Pancreas (tissue), 10 donors: ENCODE measurements at places on chromosomes 2 and 18. TPM values are rescaled to one million over a fixed set of nuclear protein-coding genes. Genes with fewer than 3 reads are reported as not detected.

Gene HOXD13
- total RNA-seq = not detected

Gene CHRND
- total RNA-seq = 0.22 TPM

Gene SLC9A4
- 0.41 TPM for total RNA-seq

DNA sequence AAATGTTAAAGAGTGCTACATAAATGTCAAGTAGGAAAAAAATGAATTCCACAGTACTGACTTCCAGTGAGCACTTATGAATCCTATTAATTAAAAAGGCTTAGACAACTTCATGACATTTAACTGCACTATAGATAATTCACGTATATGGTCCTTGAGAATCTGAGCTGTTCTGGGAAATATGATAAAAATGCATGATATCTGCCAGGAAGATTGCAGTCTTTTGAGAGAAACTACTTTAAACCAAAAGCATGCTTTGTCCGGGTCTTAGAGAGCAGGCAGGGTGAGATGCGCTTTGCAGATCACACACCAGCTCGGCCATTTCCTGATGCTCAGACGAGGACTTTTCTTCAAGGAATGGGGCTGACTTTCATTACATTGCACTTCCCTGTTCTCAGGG is 42.6 kb downstream of the CMPK2 start:
- no peak for DNase-seq

GRCh38 chr2:103383541-103383940 is 621.7 kb downstream of the TMEM182 start:
- DNase-seq = no peak

DNA sequence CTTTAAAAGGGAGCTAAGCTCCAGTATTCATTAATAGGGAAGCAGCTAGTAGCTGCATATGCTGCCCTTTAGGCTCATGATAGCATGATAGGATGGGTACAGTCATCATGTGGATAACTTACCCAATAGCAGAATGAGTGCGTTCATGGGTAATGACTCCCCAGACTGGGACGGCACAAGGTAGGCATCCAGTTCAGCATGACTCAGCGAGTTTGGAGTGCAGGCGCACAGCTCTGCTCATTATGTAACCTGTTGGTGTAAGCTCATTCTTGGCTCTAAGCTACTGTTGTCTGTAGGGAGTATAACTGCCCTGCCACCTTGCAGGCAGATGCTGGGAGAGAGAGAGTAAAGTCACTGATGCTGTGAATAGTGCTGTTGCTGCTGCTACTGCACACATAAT is 209.2 kb upstream of the SYT4 start:
- DNase-seq = peak; percentile 56
